ENCODE measurements at places on chromosomes 4 and X.

DNA sequence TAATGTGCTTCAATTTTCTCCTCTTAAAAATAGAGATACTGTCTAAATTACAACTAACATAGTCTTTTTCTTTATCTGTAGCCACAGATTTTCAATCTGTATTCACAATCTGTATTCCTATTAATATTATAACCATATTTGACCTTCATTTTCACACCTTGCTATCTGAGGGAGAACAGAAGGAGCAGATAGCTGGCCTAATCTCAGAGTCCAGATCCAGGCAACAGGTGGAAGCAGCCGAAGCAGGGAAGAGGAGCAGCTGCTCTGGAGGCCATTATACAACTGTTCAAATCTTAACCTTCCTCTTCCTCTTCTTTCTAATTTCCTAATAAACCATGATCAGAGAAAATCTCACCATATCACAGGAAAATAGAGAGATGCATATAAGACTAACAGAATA, 14.2 kb downstream of the SEPSECS start:
- DNase-seq: no peak

DNA sequence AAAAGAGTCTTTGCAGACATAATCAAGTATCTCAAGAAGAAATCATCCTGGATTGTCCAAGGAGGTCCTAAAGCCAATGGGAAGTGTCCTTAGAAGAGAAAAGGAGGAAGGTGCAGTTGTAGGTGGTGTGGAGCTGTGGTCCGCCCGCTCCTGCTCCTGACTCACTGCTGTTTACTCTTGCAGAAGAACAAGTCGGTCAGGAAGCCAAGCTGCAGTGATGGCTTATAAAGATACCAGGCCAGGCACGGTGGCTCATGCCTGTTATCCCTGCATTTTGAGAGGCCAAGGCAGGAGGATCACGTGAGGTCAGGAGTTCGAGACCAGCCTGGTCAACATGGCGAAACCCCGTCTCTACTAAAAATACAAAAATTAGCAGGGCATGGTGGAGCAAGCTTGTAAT, 66.4 kb upstream of the ATP6AP2 start:
- DNase-seq: no peak

DNA sequence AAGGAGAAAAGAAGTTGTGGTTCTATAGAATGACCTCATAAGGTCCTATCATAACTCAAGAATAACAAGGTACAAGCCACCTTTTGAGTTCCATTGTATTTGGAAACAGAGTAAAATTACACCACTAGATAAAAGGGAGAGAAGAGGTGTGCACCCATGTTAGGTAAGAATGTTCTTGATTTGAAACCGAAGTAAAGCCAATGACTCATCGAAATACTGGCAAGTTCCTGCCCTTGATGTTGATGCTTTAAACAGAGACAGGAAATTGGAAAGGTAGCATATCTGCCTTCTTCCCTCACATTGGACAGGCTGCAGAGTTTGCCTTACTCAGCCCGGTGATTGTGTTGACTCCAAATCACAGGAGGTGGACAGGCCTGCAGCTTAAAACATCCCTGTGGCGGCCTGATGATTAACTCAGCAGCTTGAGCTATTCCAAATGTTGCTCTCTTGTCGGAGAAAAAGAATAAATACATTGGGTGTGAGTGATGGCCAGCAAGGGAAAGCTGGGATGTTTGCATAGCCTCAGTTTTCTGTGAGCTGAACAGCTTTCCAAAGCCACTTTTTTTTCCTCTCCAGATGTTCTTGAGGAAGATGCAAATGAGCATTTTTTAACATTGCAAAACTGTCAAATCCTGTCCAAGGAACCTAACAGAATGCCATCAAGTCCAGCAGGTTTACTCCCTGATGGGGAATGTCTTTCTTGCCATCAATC, 321.1 kb downstream of the NKX6-1 start:
- DNase-seq: no peak

DNA sequence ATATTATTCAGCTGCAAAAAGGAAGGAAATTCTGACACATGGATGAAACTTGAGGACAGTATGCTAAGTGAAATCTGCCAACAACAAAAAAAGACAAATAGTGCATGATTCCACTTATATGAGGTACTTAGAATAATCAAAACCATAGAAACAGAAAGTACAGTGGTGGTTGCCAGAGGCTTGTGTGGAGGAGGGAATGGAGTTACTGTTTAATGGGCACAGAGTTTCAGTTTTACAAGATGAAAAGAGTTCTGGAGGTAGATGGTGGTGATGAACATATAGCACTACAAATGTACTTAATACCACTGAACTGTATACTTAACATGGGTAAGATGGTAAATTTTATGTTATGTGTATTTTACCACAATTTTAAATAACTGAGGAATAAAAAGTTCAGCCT, 212.0 kb upstream of the KLF3 start:
- no peak for DNase-seq

GRCh38 chrX:57379296-57379695, 92.8 kb downstream of the FAAH2 start:
- DNase-seq: no peak

GRCh38 chr4:3793545-3793944, 27.4 kb downstream of the ADRA2C start:
- DNase-seq: no peak

- DNase-seq: no peak
Observed at GRCh38 chrX:131792356-131792749, 230.7 kb upstream of the STK26 start.

DNA sequence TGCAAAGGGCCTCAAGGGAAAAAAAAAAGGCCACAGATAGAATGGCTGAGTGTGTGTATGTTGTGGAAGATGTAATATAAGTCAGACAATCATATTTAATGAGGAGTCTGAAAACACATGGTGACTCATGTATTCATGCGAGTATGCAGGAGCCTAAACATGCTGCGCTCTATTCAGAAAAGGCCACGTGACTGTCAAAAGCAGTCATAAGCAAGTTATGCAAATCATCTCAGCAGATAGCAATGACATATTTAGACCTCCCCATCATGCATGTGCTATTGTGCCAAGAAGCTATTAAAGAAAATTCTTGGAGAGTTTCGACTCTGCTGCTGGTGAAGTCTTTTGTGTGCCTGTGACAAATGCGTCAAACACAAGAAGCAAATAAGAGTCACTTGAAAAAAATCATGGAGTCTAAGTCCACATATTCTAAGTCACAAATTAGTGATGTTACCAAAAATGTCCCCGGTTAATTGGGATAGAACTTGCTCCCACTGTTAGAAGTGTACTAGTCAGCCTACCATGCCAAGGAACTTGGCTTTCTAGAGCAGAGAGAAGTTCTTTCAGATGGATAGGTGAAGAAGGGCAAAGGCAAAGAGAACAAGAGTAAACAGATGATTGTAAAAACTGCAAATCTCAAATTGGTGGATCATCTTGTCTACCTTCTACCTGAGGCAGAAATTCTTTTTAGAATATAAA, 5.0 kb downstream of the LNX1 start:
- DNase-seq: no peak

DNA sequence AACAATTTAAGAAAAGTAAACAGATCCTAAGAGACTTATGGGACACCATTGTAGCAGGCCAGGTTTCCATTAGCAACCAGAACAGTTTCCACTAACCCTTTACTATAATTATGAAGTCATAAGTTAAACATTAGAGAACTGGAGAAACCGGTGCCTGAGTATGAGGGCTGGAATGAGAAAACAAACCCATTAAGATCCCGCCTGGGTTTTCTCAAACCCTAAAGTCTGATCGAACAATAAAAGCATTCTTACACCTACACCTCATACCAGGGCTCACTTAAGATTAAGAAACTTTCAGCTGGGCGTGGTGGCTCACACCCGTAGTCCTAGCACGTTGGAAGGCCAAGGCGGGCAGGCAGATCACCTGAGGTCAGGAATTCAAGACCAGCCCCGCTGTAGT, 13.7 kb upstream of the DHX15 start:
- no peak for DNase-seq

- no peak for DNase-seq
Observed at GRCh38 chrX:118383120-118383519, 37.2 kb downstream of the WDR44 start.

DNA sequence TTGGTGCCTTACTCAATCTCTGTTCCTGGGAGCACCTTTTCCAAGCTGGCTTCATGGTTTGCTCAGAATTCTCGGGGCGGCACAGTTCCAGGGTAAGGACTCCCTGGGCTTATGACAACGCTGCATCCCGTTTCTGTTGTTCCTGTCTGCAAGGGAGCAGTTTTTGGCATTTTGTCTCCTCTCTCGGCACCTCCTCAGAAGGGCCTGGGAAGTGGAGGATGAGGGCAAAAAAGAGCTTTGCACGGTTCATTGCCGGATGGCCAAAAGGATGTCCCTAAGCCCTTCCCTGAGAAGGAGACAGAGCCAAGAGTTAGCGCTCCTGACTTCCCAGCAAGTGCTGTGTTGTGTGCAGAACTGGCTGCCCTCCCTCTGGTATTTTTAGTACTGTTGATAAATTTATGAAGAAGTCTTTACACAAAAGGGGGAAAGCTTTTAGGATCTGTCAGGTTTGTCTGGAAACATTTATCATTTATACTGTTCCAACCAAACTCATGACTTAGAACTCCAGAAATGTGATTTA, 13.4 kb downstream of the SRD5A3 start:
- no peak for DNase-seq

GRCh38 chr4:7337196-7338058, 97.3 kb downstream of the PSAPL1 start:
- DNase-seq: no peak

DNA sequence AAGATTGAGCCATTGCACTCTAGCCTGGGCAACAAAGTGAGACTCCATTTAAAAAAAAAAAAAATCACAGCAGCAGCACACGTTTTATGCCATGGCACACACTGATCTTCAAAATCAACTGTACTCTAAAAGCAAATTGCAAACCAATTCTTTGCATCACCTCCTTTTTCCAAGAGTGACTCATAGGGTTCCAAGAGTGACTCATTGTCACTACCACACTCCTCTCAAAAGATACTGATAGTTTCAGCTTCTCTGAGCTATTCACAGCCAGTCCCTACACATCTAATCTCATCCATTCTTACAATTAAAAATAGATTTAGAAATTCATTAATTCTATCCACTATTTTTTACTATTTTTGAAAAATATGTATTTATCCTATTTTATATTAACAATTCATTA, 1494.9 kb upstream of the AGA start:
- DNase-seq: no peak

GRCh38 chr4:2936773-2937145, 26.4 kb downstream of the NOP14 start:
- no peak for DNase-seq

DNA sequence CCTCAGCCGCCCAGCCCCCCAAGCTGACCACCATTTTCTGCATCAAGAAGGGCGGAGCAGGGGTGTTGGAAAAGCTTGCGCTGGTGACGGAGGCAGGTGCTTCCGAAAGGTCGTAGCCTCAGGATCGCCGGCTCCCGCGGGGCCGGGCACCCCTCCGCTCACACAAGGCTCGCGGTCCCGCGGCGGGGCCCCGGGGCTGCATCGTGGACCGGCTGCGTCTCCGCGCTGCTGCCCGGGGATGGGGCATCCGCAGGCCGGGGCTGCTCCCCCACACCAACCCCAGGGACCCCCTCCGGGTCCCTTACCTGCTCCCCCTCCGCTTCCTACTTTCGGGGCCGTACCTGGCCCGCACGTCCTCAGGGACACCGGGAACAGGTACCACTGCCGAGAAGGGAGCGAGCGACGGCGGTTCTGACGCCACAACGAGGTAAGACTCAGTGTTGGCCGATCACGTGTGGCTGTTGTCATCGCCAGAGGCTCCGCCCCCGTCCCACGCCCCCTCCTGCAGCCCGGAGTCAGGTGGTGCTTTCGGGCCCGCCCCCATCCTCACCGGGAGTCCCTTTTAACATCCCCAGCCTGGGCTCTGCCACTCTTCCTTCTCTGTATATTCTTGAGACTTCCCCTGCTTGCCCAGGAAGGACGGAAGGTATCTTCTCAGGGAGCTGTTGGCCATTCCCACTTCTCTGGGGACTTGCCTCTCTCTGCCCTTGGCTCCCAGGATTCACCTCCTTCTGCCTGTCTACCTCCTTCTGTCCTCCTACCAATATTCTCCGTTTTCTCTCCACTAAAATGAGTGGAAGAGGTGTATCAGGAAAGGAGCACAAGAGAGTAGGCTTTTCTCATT, at the start of gene BEX2:
BEX2 (minus strand) TSS at position 436 of the 844 bp plus-strand sequence. CDS start 1,014 bp downstream, outside the sequence.
- peak; percentile 70 for DNase-seq

DNA sequence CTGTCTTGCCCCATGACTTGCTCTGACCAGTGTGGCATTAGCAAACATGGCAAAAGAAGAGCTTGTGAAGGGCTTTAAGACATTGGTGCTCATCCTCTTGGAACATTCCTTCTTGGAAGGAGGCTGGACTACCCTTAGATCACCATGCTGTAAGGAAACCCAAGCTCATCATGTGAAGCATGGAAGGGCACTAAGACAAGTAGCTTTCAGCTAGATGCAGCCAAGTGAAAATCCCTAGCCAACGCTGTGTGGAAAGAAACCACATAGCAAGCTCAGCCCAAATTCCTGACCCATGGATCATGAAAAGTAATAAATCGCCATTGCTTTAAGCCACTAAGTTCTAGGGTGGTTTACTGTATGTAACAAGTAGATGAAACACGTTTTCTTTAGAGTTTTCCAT, 12.4 kb upstream of the PACRGL start:
- no peak for DNase-seq

DNA sequence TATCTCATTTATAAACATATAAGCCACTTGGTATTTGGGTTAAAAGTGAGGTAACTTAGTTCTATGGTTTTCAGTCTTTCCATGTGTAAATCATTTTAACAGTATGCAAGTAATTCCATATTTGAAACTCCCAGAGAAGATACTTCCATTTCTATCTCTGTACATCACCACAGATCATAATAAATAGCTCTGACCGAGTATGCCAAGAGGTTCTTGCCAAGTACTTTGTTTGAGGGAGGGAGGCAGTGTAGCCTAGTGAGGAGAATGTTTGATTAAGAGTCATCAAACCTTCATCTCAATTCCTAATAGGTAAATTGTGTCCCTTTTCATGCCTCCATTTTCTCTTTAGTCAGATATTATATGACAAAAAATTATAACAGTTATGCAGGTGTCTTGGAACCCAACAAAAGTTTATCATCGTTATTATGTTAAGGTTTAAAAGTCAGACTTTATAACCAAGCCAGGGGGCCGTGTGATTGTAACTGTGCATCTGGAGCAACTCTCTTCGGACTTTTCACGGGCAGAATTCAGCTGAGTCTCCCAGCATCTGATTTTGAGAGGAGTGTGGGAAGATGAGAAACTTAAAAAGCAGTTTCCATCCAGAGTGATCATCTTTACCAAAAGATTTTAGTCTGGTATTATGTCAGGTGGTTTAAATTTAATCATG, 123.8 kb downstream of the ANK2 start:
- no peak for DNase-seq

GRCh38 chr4:80183250-80184052, 13.9 kb upstream of the PRDM8 start:
- peak; percentile 32 for DNase-seq

Measured in T-helper 17 cell (primary cell).